ENCODE measurements at places on chromosomes 5 and 9. TPM values are rescaled to one million over a fixed set of nuclear protein-coding genes. Genes with fewer than 3 reads are reported as not detected.
A peak's percentile ranks its signal among the peaks of the same experiment; 100 is the strongest.

DNA sequence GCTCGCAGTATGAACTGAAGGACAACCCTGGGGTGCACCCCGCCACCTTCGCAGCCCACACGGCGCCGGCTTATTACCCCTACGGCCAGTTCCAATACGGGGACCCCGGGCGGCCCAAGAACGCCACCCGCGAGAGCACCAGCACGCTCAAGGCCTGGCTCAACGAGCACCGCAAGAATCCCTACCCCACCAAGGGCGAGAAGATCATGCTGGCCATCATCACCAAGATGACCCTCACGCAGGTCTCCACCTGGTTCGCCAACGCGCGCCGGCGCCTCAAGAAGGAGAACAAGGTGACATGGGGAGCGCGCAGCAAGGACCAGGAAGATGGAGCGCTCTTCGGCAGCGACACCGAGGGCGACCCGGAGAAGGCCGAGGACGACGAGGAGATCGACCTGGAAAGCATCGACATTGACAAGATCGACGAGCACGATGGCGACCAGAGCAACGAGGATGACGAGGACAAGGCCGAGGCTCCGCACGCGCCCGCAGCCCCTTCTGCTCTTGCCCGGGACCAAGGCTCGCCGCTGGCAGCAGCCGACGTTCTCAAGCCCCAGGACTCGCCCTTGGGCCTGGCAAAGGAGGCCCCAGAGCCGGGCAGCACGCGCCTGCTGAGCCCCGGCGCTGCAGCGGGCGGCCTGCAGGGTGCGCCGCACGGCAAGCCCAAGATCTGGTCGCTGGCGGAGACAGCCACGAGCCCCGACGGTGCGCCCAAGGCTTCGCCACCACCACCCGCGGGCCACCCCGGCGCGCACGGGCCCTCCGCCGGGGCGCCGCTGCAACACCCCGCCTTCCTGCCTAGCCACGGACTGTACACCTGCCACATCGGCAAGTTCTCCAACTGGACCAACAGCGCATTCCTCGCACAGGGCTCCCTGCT lies 3.8 kb downstream of the IRX1 start:
- DNase-seq: no peak

- DNase-seq: no peak
Observed at GRCh38 chr5:9405196-9405754, 140.6 kb downstream of the SEMA5A start.

- DNase-seq: no peak
Observed at GRCh38 chr5:155066886-155067595, 53.5 kb downstream of the KIF4B start.

DNA sequence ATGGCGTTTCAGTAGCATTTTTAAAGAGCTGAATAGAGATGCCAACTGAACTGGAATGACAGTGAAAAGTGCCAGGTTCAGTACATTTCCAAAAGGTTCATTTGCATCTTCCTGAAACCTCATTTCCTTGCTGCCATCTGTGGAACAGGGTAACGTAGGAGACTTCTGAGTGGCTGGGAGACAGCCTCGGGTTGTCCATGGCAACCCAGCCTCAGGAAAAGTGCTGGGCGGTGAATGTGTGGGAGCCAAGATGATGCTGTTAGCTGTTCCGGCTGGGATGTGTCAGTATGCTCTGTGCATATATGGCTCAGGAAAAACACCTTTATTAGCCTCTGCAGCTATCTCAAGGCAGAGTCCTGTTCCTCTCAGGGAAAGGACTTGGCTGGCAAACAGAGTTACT lies 87.5 kb downstream of the KLHL3 start:
- DNase-seq: no peak

GRCh38 chr5:17989567-17990563 lies 355.6 kb downstream of the TAF11L14 start:
- DNase-seq: no peak

DNA sequence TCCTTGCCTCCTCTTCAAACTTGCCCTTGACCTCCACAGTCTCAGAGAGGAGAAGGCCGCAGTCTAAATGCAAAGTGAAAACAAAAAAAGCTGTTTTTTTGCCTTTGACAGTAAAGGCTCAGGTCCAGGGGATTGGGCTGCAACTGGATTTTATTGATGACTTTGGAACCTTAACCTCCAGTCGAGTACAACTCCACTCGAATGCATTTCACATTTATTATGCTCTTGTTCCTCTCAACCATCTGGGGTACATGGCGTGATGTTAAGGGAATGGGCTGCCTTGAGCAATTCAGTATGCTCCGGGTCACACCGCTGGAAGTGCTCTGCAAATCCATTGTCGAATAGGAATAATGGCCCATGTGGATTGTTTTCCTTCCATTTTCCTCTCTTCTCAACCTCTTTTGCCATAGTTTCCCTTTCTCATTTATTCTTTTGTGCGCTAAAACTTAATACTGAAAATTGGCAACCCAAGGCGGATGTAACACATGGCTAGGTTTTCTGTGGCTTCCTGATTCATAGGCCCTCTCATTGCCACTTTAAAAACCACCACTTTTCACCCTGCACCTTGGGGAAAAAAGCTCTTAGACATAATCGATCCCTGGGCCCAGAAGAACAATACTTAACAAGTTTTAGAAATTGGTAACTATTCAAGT lies 34.3 kb downstream of the ITK start:
- DNase-seq: no peak

DNA sequence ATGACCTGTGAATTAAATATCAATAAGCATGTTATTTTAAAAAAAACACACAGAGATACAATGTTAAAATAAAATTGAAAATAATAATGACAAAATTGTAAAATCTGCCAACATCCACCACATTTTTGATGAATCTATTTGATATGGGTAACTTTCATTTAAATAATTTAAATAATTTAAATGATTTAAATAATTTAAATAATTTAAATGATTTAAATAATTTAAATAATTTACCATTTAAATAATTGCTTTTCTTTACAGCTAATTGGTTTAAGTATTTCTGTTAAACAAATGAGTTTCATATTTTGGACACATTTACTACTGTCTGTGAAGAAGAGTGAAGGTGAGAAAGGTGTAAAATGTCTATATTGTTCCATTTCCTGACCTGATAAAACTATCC lies 22.1 kb upstream of the GABRA6 start:
- no peak for DNase-seq

DNA sequence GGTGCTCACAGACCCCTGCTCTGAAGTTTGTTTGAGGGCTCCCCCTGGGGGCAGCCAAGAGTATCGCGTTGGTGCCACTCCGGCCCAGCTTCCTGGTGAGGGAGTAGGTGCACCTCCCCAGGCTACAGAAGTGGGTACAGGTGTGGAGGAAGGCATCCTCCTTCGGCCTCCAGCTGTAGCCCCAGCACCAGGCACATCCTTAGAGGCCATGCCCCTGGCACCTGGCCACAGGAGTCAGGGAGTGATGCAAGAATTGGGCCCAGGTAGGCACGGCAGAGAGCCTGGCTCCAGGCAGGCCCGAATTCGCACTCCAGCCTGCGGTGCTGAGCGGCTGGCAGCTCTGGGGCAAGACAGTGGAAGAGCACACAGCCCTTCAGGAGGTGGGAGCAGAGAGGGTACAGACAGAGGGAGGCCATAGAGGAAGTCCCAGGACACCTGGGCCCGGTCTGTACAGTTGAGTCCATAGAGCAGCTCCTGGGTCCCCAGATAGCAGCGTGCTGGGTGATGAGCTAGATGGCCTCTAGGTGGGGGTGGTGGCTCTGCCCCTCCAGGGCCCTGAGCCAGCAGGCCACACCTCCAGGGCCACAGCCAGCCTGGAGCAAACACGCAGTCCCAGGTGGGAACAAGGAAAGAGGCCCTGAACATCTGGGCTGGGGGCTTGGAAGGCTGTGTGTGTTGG lies 2.4 kb downstream of the SAPCD2 start:
- DNase-seq: no peak

DNA sequence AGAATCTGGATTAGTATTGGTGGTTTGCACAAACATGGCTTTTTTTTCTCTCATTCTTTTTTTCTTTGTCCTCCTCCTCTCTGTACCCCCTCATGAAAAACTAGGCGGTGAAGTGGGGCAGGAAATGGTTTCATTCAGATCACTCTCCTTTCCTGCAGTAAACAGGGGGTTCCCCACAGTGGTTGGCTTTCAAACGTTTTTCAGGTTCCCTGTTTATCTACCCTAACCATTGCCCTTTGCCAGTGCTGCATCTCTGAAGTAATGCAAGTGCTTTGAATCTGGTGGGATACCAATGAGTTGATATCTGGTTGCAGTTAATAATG lies 29.8 kb downstream of the NR4A3 start:
- no peak for DNase-seq

DNA sequence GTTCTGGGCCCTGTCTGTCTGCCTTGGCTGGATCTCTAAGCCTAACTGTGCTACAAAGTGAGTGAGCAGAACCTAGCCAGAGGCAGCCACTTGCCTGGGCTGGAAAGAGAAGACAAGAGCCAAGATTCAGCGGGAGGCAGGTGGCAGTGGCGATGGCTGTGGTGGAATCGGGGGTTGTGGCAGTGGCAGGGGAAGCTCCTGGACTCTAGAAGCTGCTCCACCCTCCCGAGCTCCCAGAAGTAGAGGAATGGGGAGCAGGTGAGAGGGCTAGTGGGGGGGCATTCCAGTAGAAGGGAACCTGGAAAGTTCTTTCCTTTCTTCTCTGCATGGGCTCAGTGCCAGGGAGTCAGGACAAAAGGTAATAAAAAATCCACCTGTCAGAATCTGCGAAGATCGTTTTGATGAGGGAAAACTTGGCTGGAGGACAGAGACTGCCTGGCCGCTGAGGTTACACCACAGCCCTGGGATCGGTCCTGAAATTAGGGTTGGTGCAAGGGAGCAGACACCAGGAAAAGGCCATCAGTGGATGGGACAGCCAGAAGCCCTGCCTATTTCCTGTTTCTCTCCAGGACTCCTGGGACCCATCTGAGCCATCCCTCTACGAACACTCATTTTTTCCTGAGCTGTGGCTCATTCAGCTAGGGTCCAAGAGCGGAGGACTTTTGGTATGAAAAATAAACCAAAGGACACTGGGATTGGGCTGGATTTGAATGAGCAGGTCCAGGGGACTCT lies 1.6 kb downstream of the CRAT start:
- DNase-seq: no peak

DNA sequence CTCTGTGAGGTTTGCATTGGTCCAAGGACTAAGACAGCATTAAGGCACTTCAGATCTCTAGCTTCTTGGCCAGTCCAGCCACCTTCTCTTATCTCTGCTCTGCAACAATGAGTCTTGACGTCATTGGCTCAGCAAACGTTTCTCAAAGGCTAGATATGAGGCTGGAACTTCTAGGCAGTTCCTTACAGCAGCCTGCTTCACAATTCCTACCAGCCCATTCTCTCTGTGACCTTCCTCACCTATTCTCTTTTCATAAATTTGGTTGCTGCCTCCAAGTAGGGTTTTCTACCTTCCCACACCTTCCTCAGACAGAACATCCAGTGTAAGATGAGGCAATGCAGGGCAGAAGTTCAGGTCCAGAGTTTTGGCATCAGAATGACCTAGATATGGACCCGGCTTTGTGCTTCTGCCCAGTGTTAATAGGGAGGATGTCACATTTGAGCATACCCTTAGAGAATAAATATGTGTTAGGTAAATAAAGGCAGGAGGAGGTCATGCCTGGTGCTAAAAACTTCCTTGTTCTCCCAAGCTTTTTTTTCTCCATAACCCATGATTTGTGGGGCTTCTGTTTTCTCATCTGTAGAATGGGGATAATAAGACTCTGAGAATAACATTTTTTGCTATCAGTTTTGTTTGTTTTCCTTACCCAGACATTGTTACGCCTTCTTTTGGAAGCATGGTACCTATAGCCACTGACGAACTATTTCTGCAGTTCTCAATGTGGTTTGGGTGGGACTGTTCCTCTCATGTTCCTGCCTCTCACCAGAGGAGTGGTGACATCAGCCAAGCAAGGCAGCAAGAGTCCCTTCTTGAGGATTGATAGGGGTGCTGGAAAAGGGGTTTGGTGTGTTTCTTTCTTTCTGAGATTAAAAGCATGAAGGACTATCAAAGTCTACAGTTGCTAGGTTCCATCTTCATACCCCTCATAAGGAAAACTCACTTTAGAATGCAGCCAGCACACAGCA lies 220.6 kb upstream of the TRIM32 start:
- DNase-seq: no peak

DNA sequence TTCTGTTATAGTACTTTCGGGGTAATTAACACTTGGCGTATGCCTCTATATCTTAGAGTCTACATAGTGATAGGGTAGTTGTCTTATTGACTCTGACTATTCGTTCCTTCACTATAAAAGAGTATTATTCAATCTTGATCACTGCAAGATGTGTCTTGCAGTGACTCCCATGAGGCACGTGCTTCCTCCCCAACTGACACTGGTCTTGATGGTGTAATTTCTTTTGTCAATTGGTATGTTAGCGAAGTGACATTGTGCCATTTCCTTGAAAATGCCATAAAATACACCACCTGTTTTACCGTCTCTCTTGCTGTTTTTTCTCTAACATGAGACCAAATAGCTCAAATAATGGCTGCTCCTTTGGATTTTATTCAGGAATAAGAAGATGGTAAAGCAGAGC lies 1314.1 kb upstream of the CDH6 start:
- DNase-seq: no peak

- peak; percentile 88 for DNase-seq
Observed at GRCh38 chr9:129482521-129483414, 138.1 kb downstream of the C9orf50 start.

- DNase-seq: no peak
Observed at GRCh38 chr9:6576987-6577386, 68.5 kb downstream of the GLDC start.

- no peak for DNase-seq
Observed at GRCh38 chr5:179879003-179879689, 20.5 kb upstream of the MRNIP start.

DNA sequence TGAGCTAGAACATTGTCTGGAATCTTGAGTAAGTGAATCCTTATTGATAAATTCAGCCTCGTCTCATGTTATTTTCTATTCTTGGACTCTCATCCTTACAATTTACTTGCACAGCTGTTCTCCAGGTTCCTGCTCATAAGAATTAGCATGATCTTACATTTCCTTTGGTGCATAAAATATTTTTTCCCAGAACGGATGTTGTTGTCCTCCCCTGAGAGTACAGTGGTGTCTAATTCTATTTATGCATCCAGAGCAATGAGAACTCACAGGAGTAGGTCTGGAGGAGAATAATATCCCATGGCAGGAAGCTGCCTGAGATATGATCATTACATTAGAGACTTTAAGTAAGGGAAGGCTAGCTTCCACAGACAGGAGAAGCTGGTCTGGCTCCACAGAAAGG lies 178.4 kb upstream of the MAST4 start:
- DNase-seq: no peak

DNA sequence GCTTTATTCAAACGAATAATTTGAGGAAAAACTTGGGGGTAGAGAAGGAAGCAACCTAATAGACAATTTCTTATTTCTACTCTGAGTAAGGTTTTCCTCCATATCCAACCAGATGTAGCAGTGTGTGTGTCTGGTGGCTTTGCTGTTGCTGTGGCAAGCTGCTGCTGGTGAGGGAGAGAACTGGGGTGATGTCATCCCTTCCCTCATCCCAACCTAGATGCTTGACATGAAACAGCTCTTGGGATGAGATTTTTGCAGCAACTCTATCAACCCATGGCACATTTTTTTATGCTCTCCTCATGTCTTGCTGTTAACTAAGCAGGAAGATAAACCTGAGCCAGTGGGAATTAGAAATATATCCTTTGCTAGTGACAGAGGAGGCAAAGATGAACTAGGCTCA lies 135.8 kb downstream of the PCSK1 start:
- no peak for DNase-seq

- no peak for DNase-seq
Observed at GRCh38 chr5:84168841-84169240, 215.8 kb downstream of the EDIL3 start.

SLC36A3 gene
- polyA plus RNA-seq: not detected

GPX8 gene
- polyA plus RNA-seq: 95.1 TPM

Measured in right renal pelvis (tissue), 4 donors.